ENCODE measurements at places on chromosomes 7 and 10.

DNA sequence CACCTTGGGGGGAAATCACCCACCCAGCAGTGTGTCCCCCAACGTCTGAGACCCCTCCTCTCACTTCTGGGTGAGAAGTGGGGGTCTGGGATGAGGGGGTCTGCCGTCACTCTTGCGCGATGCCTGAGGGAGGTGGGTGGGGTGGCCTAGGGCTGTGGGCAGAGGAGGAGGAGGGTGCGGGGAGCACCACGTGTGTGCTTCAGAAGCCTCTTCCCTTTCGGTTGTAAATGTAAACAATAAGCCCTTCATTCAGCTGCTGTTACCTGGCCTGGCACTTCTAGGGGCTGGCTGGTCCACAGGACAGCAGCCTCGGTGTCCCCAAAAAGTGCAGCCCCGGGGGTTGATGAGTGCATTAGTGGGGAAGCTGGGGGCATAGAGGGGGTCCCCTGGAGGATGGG lies 1.3 kb downstream of the CLIP2 start:
- peak; percentile 38 for DNase-seq

- no peak for DNase-seq
Observed at GRCh38 chr7:7418997-7419396, 116.7 kb downstream of the COL28A1 start.

GRCh38 chr7:98090116-98090515 lies 16.5 kb upstream of the LMTK2 start:
- DNase-seq = no peak

- DNase-seq = no peak
Observed at GRCh38 chr7:82389876-82390275, 53.7 kb downstream of the CACNA2D1 start.

- no peak for DNase-seq
Observed at GRCh38 chr10:110176141-110177030, 31.0 kb upstream of the MXI1 start.

DNA sequence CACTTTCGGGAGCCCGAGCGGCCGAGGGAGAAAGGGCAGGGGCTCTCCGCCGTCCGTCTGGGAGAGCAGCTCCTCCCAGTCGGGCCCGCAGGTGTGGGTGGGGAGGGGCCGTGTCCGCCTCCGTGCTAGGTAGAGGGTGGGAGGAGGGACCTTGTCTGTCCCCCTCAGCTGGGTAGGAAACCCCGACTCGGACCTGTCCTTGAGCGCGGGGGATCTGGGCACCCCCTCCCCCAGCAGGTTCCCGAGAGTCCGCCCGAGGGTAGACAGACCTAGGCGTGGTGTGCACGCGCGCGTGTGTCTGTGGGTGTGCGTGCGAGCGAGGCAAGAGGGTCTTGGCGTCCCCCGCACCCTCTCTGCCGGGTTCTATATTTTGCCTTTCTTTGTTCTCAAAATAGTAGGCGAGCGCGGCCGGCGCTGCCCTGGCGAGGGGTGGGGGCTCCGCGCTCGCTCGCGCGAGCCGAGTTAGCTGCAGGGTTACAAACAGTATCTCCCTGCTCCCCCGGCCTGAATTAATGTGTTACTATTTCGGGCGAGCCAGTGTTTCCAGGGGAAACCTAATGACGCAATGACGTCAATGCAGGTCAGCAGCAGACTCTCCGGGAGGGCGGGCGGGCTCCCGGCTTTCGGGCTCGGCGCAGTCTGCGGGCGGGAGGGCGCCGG lies 73.9 kb upstream of the LEP start:
- DNase-seq = peak; percentile 11

- DNase-seq = no peak
Observed at GRCh38 chr7:151299940-151300645, 41.5 kb upstream of the NUB1 start.

- DNase-seq = no peak
Observed at GRCh38 chr7:66912195-66912594, 8.8 kb upstream of the TMEM248 start.

DNA sequence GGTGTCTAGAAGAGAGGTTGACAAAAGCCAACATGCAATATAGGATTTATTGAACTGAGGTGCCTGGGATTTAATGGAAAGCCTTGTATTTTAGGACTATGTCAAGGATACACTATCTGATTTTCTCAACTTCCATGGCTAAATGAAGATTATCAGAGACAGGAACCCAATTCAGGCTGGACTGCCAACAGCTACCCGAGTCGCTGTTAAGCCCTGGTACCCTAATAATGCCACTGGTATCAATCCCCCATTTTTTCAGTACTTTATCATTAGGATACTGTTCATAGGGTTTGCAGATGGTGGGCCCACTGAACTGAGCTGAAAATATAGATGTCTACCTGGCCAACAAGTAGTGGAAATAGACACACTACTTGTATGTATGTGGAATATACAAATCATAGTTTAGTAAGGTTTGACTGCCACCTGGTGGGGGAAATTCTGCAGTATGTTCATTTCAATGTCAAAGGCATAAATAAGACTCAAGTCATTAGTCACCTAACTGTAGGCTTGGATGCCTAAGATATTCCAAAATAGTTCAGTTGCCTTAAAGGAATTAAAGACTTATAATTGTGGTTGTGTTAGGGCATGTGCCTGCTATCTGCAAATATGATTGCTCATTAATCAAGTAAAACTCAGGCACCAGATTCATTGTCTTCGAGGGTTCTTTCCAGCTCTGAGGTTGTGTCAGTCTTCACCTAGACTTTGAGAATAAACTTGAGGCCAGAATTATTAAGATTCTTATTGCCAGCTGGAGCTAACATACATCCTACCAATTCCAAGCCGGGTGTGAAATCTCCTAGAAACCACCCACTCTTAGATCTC lies 34.1 kb upstream of the NOBOX start:
- DNase-seq = peak; percentile 76

GRCh38 chr10:92747600-92747999 lies 57.8 kb downstream of the HHEX start:
- peak; percentile 32 for DNase-seq

DNA sequence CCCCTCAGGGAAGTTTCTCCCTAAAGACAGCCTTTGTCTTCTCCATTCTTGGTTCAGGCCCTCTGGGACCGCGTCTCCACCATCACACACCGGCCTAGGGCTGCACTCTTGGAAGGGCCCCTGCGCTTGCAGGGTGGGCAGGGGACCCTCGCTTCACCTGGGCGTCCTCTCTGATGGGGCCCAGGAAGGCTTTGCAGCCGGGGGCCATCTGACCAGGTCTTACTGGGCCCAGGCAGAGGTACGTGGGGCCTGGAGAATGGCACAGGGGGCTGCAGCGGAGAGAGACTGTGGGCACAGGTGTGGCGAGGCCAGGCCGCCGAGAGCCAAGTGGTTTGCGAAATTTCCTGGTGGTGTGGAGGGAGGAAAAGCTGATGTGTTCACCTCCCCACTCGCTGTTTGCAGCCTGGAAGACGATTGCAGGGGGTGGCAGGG lies 44.4 kb downstream of the ALOX5 start:
- no peak for DNase-seq

GRCh38 chr10:35464825-35465456 lies 128.6 kb downstream of the CCNY start:
- DNase-seq = no peak

- no peak for DNase-seq
Observed at GRCh38 chr7:45236666-45237065, 79.1 kb downstream of the RAMP3 start.
